ENCODE measurements at places on chromosomes 12 and 14.

DNA sequence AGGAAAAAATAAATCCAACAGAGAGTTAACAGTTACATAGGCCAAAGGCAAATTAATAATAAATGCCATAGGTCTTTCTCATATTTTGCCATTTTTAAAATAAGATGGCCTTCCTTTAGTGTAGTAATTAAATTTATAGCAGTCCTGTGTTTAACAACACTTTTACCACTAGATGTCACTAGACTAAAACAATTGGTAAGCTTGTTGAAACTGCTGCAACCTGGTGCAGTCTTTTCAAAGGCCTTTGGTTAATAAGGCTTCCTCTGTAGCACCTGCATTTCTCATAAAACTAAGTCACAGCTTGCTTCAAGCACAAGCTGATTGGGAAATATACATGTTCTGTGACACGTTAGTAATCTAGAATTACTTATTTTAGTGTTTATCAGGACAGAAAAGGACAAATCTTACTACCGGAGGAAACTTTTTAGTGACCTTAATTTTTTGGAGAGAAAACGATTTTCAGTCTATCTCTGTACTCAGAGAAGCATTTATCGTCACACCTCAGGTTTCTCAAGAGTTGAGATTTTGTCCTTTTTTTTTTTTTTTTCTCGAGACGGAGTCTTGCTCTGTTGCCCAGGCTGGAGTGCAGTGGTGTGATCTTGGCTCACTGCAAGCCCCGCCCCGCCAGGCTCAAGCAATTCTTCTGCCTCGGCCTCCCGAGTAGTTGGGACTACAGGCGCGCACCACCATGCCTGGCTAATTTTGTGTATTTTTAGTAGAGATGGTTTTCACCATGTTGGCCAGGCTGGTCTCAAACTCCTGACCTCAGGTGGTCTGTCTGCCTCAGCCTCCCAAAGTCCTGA lies 20.0 kb downstream of the BORCS5 start:
- DNase-seq, result peak; percentile 79

- DNase-seq, result no peak
Observed at GRCh38 chr12:32208355-32208754, 101.7 kb downstream of the BICD1 start.

DNA sequence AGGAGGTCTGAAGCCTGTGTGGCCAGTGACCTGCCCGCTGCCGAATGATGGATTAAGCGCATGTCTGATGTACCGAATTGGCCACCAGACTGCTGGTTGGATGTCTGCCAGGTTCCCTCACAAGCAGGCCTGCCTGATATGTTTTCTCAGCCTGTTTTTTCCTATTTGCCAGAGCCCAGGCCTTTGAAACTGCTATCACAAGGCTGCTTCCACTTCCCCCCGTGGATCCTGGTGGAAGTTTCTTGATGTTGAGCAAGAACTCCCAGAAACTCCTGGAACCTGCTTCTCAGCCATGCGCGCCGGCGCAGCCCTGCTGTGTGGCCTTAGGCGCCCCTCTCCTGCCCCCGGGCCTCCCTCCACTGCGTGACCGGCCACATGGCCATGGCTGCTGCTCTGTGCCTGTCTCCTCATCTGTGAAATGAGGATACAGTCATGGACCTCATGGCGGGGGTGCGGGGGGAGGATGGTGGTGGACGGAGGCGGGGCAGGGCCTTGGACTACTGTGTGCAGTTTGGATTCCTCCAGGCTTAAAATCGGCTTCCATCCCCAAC lies 56.6 kb downstream of the CALM1 start:
- peak; percentile 30 for DNase-seq

GRCh38 chr12:65614259-65614889 lies 209.9 kb upstream of the HMGA2 start:
- DNase-seq, result no peak

DNA sequence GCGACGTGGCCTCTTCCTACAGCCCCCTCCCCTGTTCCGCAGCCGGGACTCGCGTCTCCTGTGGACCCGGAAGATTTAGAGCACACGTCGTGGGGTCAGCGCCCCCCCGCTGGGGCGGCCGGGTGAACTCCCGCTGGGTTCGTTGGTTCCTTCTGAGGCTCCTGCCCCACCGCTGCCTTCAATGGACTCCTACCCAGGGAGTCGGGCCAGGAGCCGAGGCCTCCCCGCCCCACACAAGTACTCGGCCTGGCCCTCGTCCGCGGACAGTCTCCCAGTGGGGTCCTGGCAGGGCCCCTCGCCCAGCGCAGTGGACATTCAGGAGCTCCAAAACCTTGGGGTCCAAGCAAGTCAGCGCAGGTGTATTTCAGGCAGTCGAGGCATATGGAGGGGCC lies 1.2 kb downstream of the MMP17 start:
- DNase-seq, result no peak

- DNase-seq, result no peak
Observed at GRCh38 chr14:98099527-98099926, 1172.5 kb downstream of the BCL11B start.

DNA sequence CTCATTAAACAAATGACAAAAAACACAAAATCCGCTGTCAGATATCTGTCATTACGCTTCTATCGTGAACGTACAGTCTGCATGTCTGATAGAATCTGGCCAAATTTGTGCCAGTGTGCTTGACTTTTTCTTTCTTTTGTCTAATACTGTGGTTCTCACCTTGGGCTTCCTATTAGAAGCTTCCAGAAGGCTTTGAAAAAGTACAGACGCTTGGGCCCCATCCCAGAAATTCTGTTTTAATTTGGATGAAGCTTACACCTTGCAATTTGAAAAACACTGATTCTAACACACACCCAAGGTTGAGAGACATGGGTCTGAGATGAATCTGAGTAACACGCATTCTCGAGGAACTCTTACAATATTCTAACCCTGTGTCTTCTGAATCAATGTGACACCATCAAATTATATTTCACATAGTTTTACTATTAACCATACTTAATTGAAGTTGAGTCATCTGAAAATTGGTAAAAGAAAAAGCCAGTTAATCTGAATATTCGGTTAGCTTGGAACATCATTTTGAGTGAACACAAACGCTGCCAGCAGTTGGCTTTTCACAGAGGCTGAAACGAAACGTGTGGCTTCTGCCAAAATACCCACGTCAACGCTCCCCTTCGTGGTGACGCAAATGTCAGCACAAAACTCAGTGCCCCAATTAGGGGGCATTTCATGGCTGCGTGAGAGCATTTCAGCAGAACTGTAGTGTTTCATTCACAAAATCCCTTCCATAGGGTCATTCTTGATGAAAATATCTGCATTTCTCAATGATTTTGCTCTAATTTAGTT lies 420.5 kb downstream of the TMEM132D start:
- DNase-seq, result no peak

DNA sequence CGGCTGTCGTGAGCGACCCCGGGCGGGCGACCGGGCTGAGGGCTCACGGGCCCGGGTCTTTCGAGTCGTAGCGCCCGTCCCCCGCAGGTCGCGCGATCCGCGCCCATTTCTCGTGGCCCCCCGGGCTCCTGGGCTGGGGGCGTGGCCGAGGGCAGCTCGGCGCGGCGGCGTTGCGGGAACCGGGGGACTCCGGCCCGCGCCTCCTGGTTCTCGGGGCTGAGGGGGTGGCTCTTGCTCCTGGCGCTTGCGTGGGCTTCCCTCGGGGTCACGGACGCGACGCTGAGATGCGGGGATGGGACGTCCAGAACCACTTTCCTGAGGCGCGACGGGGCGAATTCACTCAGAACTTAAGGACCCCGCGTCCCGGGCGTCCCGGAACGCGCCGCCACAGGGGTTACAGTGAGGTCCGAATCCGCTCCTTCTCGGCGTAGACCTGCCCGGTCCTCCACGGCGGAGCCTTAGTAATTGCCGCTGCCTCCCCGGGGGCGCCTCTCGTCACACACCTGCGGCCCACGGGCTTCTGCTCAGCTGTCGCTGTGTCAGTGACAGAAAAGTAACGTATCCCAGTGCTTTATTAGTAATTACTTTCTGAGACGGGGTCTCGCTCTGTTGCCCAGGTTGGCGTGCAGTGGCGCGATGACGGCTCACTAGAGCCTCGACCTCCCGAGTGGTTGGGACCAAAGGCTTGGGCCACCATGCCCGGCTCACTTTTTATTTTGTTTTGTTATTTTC lies 606 bp downstream of the EP400 start:
- DNase-seq, result no peak

- no peak for DNase-seq
Observed at GRCh38 chr14:73239393-73240241, 2.3 kb downstream of the PAPLN start.
